ENCODE measurements at places on chromosomes 6 and 20. TPM values are rescaled to one million over a fixed set of nuclear protein-coding genes. Genes with fewer than 3 reads are reported as not detected.

The BEND6 gene
- total RNA-seq = 2.0 TPM

The SALL4 gene
- 0.39 TPM for total RNA-seq

The NR2E1 gene
- total RNA-seq = not detected

The CSNK2A1 gene
- 60.7 TPM for total RNA-seq

The SLC22A23 gene
- total RNA-seq = 7.1 TPM

The POU5F1 gene
- 9.8 TPM for total RNA-seq

GRCh38 chr6:11043378-11043960 lies 636 bp downstream of the ELOVL2 start:
- peak overlapping the region; percentile 41 for H3K4me3 ChIP-seq
- no peak overlapping the region for H3K27ac ChIP-seq
- DNase-seq = no peak
- H3K4me1 ChIP-seq = peaks cover 13% of the 10 kb centered on the region
- no peaks in the 10 kb centered on the region for H3K27me3 ChIP-seq

GRCh38 chr20:20548527-20549266 lies 163.7 kb downstream of the RALGAPA2 start:
- no peaks in the 10 kb centered on the region for H3K27me3 ChIP-seq
- no peak overlapping the region for H3K27ac ChIP-seq
- H3K4me1 ChIP-seq = no peaks in the 10 kb centered on the region
- H3K36me3 ChIP-seq = peaks cover 2% of the 10 kb centered on the region
- no peak for DNase-seq

GRCh38 chr20:17380801-17381200 lies 150.4 kb downstream of the BFSP1 start:
- H3K36me3 ChIP-seq = no peaks in the 10 kb centered on the region
- no peaks in the 10 kb centered on the region for H3K27me3 ChIP-seq
- no peak overlapping the region for H3K4me3 ChIP-seq
- no peak for DNase-seq
- no peaks in the 10 kb centered on the region for H3K4me1 ChIP-seq
- H3K27ac ChIP-seq = no peak overlapping the region

GRCh38 chr6:90984066-90984465 lies 397.2 kb upstream of the MAP3K7 start:
- no peaks in the 10 kb centered on the region for H3K27me3 ChIP-seq
- H3K36me3 ChIP-seq = no peaks in the 10 kb centered on the region
- H3K4me1 ChIP-seq = no peaks in the 10 kb centered on the region
- H3K4me3 ChIP-seq = no peak overlapping the region

GRCh38 chr6:92763274-92763584 lies 656.1 kb downstream of the EPHA7 start:
- H3K36me3 ChIP-seq = no peaks in the 10 kb centered on the region
- H3K4me3 ChIP-seq = no peak overlapping the region
- H3K27me3 ChIP-seq = no peaks in the 10 kb centered on the region
- DNase-seq = no peak

DNA sequence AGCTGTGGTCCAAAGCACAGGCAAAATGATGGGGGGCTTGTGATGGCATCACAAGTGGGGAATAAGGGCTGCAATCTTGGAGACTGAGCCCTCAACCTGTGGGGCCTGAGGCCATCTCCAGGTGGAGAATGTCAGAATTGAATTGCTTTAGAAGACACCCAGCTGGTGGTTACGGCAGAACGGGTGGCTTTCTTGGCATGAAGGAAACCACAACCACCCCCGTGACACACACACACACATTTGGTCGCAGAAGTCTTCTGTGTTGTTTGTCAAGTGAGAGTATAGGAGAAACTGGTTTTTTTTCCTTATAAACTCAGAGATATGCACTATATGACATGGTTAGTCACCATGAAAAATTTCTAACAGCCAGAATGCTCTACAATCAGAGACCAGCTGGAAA lies 139.5 kb upstream of the CDH4 start:
- H3K27me3 ChIP-seq = no peaks in the 10 kb centered on the region
- H3K4me1 ChIP-seq = no peaks in the 10 kb centered on the region
- H3K4me3 ChIP-seq = no peak overlapping the region

- H3K4me3 ChIP-seq = no peak overlapping the region
- no peak for DNase-seq
- no peaks in the 10 kb centered on the region for H3K4me1 ChIP-seq
- no peak overlapping the region for H3K27ac ChIP-seq
- no peaks in the 10 kb centered on the region for H3K36me3 ChIP-seq
These were observed 20.3 kb downstream of the TBPL1 start for GRCh38 chr6:133973109-133973971.

GRCh38 chr20:48787861-48788375 lies 39.9 kb downstream of the PREX1 start:
- no peaks in the 10 kb centered on the region for H3K27me3 ChIP-seq
- no peaks in the 10 kb centered on the region for H3K36me3 ChIP-seq
- H3K27ac ChIP-seq = peak overlapping the region; percentile 47
- no peak for DNase-seq

DNA sequence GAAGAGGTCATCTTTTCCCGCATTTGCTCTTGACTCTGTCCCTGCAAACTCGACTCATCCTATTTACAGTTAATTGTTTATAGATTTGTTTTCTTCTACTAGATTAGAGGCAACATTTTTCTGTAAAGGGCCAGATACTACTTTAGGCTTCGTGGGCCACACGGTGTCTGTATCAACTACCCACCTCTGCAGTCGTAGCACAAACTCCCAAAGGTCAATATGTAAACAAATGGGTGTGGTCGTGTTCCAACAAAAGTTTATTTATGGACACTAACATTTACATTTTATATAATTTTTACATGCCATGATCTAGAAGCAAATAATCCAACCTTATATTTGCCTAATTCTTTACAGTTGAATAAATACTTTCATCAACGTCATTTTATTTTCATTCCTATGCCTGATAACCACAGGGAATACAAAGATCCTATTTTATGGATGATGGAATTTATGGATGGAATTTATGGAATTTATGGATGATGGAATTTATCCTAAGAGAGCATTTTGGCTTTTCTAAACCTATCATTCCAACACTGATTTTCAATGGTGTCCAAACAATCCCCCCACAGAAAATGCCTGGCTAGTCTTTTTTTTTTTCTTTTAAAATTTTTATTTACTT lies 232.8 kb downstream of the MYLK4 start:
- H3K27me3 ChIP-seq = no peaks in the 10 kb centered on the region
- no peak overlapping the region for H3K27ac ChIP-seq
- H3K4me1 ChIP-seq = no peaks in the 10 kb centered on the region
- DNase-seq = no peak
- no peak overlapping the region for H3K4me3 ChIP-seq

GRCh38 chr6:1131285-1132079 lies 180.4 kb upstream of the FOXQ1 start:
- no peaks in the 10 kb centered on the region for H3K27me3 ChIP-seq
- H3K36me3 ChIP-seq = no peaks in the 10 kb centered on the region
- no peak overlapping the region for H3K4me3 ChIP-seq

DNA sequence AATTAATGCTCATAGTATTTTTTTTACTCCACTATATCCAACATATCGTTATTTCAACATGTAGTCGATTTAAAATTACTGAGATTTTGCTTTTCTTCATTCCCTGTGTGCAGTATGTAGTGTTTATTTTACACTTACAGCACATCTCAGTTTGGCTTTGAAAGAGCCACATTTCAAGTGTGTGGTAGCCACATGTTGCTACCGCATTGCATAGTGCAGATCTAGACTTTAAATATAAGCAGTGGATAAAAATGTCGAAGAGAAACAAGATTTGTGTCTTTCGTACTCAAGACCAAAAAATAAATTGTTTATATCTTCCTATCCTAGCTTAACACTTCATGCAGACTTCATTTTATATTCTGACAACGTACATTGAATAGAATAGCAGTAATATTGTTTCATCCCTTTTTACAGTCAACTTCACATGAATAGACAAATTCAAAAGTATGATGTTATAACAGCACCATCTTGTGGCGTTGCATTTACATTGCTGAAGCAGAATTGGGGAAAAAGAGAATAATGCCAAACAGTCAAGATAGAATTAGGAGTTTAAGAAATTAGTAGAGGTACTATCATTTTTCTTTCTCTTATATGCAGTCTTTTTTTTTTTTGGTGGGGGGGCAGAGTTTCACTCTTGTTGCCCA lies 29.9 kb downstream of the FBXO5 start:
- DNase-seq = no peak
- no peaks in the 10 kb centered on the region for H3K4me1 ChIP-seq
- H3K27ac ChIP-seq = no peak overlapping the region
- no peak overlapping the region for H3K4me3 ChIP-seq

DNA sequence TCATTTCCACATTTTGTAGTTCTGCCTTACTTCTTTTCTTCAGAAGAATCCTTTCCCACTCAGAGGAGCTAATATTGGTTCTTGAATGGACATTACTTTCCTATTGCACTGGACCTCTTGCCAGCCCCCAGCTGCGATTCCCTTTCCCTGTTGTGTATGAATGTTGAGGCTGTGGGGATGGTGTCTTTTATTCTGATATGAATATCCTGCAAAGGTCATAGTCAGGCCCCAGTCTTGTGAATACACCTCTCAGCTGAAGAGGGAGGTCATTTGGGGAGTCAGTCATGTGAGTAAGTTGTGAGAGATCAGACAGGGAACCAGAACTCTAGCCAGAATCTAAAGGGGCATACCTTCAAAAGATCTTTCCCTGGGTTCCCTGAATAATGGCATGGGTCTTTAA lies 32.6 kb upstream of the OSTM1 start:
- H3K4me1 ChIP-seq = no peaks in the 10 kb centered on the region
- DNase-seq = no peak
- H3K27ac ChIP-seq = no peak overlapping the region
- H3K27me3 ChIP-seq = peaks cover 22% of the 10 kb centered on the region

GRCh38 chr20:15945289-15945688 lies 628.0 kb downstream of the KIF16B start:
- no peaks in the 10 kb centered on the region for H3K4me1 ChIP-seq
- no peak overlapping the region for H3K27ac ChIP-seq
- no peak for DNase-seq

DNA sequence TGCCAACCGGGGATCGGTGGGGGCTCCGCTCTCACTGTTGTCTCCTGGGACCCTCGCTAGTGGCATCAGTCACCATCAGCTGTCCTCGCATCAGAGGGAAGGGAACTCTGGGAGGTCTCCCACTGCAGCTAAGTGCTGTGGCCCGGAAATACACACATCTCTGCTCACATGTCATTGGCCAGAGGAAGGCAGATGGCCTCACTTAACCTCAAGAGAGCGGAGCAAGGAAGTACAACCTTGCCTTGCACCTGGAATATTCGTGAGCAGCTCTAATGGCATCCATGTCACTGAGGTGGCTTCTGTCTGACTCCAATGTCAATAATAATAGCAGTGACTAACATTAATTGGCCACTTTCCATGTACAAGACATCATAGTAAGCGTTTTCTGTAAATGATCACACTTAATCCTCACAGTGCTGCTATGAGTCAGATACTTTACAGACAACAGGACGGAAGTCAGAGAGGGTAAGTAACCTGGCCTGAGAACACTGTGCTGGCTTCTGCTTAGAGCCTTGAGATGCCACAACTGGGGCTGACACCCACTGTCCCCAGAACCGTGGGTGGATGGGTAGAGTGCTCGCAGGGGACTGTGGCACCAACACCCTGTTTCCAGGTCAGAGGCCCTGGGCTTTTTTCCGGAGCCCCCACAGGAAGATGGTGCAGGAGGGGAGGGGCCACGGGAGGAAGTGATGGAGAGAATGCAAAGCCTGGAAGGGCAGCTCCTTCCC lies 6.0 kb downstream of the LHFPL5 start:
- no peaks in the 10 kb centered on the region for H3K4me1 ChIP-seq
- no peak for DNase-seq
- no peak overlapping the region for H3K4me3 ChIP-seq
- H3K27ac ChIP-seq = no peak overlapping the region
- peaks cover 12% of the 10 kb centered on the region for H3K27me3 ChIP-seq

GRCh38 chr6:157548635-157549467 lies 167.9 kb downstream of the ZDHHC14 start:
- H3K4me1 ChIP-seq = peaks cover 3% of the 10 kb centered on the region
- H3K4me3 ChIP-seq = no peak overlapping the region
- H3K36me3 ChIP-seq = peaks cover 17% of the 10 kb centered on the region

GRCh38 chr20:20188647-20189046 lies 136.3 kb downstream of the CFAP61 start:
- no peaks in the 10 kb centered on the region for H3K36me3 ChIP-seq
- H3K4me1 ChIP-seq = no peaks in the 10 kb centered on the region
- no peak overlapping the region for H3K4me3 ChIP-seq

- no peak for DNase-seq
- H3K36me3 ChIP-seq = no peaks in the 10 kb centered on the region
- H3K4me3 ChIP-seq = no peak overlapping the region
- no peaks in the 10 kb centered on the region for H3K27me3 ChIP-seq
- no peak overlapping the region for H3K27ac ChIP-seq
These were observed 460.4 kb upstream of the PLCB4 start for GRCh38 chr20:8608470-8608869.

GRCh38 chr20:8128291-8129060 lies 3.6 kb upstream of the PLCB1 start:
- no peaks in the 10 kb centered on the region for H3K27me3 ChIP-seq
- H3K36me3 ChIP-seq = no peaks in the 10 kb centered on the region
- no peak for DNase-seq

DNA sequence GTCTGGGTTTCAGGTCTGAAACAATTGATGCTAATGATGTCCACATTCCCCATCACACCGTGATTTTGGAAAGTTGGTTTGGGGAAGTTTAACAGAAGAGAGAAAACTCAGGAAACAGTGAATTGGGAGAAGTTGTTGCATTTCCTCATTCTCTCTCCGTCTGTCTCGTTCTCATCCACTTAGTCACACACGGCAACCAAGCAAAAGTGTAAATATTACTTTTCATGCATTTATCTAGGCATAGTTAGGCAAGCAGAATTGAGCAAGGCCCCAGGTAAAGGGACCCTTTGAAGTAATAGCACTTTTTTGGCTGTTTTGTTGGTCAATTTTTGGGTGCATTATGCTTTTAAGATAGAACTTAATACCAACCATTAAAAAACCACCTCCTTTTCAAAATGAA lies 137.0 kb upstream of the SULF2 start:
- peaks cover 9% of the 10 kb centered on the region for H3K27me3 ChIP-seq
- H3K4me3 ChIP-seq = no peak overlapping the region
- no peaks in the 10 kb centered on the region for H3K4me1 ChIP-seq
- no peaks in the 10 kb centered on the region for H3K36me3 ChIP-seq
- no peak for DNase-seq

GRCh38 chr6:169172946-169173345 lies 80.7 kb downstream of the THBS2 start:
- H3K4me1 ChIP-seq = no peaks in the 10 kb centered on the region
- no peaks in the 10 kb centered on the region for H3K27me3 ChIP-seq
- no peak for DNase-seq
- H3K27ac ChIP-seq = peak overlapping the region; percentile 68
- no peaks in the 10 kb centered on the region for H3K36me3 ChIP-seq
